Activated T-cell treated with anti-CD3 and anti-CD28 coated beads, Interleukin-2, amount 50 U/mL, for 24 hours (primary cell): ENCODE measurements at places on chromosomes 4 and X.
A peak's percentile ranks its signal among the peaks of the same experiment; 100 is the strongest.

DNA sequence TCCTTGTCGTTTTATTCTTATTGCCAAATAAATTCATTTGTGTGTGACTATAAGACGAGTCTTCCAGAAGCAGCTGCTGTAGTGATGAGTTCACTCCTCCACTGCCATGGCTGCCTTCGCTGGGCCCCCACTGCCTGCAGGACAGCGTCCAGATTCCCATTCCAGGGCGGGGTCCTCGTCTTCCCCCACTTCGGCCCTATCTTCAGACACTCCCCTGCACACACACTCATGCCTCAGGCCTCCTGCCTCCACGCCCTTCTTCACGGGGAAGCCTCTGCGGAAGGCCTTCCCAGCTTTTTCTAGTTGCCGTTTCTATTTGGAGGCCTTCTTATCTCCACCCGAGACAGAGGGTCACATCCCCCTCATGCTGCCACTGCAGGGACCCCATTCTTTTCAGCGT, 80.4 kb downstream of the SHROOM2 start:
- DNase-seq, result no peak

- DNase-seq, result peak; percentile 61
Observed at GRCh38 chr4:128810331-128810870, 901 bp downstream of the JADE1 start.

GRCh38 chr4:185774131-185774653, 37.8 kb downstream of the SORBS2 start:
- DNase-seq, result no peak

DNA sequence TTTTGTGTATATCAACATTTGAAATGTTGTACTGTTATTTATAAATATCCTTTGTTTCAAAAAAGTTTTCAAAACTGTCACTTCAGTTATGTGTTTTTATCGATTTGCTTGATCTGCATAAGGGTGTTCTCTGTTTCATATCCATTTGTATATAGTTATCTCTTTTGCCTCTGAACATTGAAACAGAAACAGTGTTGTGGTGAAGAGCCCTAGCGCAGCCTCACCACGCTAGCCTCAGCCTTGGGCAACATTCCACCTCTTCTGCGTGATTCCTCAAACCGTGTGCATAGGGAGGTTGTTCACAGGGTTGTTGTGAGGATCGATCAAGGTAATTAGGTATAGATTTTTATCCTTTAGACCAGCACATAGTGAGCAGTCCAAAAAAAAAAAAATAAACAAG, 287.0 kb upstream of the GALNT7 start:
- DNase-seq, result no peak

GRCh38 chr4:39433878-39434492, 24.7 kb downstream of the RPL9 start:
- no peak for DNase-seq

DNA sequence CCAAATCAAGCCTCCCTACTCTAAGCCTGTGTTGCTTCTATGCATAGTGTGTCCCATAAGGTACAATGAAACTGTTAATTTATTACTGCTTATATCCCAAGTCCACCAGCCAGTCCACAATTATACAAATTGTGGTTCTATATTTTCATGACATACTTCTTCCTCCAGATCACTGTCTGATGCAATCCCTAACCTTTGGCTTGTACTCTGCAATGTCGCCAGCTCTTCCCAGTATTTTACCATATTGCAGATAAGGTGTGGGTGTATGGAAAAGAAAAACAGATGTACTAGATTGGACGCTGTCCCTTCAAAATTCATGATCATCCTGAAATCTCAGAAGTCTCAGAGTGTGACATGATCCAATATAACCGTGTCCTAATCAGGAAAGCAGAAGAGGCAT, 286.2 kb downstream of the GASK1B start:
- no peak for DNase-seq

DNA sequence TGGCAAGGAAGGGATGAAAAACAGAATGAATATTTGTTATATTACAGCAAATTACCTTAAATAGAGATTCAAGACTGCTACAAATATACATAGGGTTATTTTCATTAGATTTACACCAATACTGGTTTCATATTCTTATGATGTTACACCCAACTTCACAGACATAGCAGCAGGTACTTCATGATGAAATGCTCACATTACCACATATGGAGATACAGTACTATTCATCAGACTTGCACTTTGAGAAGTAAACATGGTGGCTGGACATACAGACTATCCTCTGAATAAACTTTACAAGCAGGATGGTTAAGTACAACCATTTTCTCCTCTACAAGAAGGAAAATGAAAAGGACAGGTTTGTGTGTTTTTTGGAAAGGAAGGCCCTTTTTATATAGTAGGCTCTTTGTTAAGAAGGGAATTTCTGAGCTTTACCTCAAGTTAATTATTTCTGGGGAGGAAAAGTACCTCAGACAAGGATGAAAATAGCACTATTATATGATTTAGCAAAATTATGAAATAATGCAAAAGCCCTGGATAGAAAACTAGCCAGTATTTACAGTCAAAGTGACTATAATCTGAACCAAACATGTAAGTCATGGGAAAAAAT, 12.0 kb upstream of the FAM120C start:
- DNase-seq, result no peak

GRCh38 chrX:56812515-56813105, 83.6 kb downstream of the NBDY start:
- DNase-seq, result peak; percentile 46

DNA sequence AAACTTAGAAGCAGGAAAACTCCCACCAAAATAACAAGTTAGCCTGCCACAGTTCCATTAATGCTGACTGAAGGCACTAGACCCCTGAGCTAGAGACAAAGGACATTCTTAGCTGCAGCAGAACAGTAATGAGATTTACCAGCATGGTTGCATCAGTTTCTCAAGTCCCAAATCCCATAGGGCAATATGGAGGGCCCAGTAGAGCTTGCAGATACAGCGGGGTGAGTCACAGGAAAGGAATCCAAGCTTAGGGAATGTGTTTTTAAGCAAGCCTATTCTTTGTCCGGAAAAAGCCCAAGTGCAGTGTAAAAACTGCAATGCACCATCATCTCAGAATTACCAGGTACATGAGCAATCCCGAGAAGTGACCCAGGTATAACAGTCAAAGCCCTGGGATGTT, 51.3 kb upstream of the EXOC1L start:
- DNase-seq, result no peak

GRCh38 chrX:44085209-44085608, 112.0 kb upstream of the NDP start:
- no peak for DNase-seq

GRCh38 chr4:138259824-138260223, 17.7 kb upstream of the SLC7A11 start:
- DNase-seq, result no peak

- no peak for DNase-seq
Observed at GRCh38 chrX:110734894-110735541, 60.6 kb downstream of the CHRDL1 start.

- no peak for DNase-seq
Observed at GRCh38 chr4:174575436-174575835, 53.1 kb upstream of the HPGD start.

- no peak for DNase-seq
Observed at GRCh38 chr4:174334628-174335027, 50.9 kb downstream of the CEP44 start.

- peak; percentile 72 for DNase-seq
Observed at GRCh38 chrX:131747173-131747572, 203.3 kb downstream of the OR13H1 start.

- DNase-seq, result no peak
Observed at GRCh38 chrX:136967966-136968365, 65.8 kb downstream of the GPR101 start.

- DNase-seq, result no peak
Observed at GRCh38 chr4:5185551-5185950, 134.3 kb downstream of the STK32B start.

GRCh38 chr4:154720123-154720522, 23.7 kb upstream of the LRAT start:
- DNase-seq, result no peak

DNA sequence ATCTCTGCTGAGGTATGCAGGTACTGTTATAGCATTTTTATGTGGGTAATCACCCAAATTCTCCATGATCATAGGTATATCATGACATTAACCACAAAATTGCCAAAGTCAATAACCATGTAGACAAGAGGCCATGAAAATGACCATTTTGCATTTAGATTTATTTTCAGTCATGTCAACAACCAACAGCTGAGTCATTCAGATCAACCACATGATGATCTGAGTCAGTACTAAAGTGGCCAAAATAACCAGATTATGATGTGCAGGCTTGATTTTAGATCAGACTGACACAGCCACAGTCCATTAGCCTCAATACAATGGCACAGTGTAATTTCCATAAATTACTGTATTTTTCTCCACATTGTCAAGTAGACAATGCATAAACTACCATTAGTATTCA, 240.5 kb downstream of the GRIA3 start:
- no peak for DNase-seq
